Activated CD4-positive, CD25-positive, alpha-beta regulatory T cell treated with anti-CD3 and anti-CD28 coated beads, Interleukin-2, amount 50 U/mL, for 16 hours (primary cell): ENCODE measurements at places on chromosomes 13 and 19.

GRCh38 chr13:48230541-48230940 lies 2.5 kb upstream of the ITM2B start:
- DNase-seq = no peak

- DNase-seq = no peak
Measured at GRCh38 chr13:49643035-49643646, 14.8 kb downstream of the ARL11 start.

GRCh38 chr19:39131255-39131755 lies 5.7 kb downstream of the PAK4 start:
- DNase-seq = no peak

- no peak for DNase-seq
Measured at GRCh38 chr19:13094771-13095392, 7.8 kb downstream of the LYL1 start.

GRCh38 chr13:88005188-88005587 lies 334.0 kb downstream of the SLITRK5 start:
- DNase-seq = no peak

DNA sequence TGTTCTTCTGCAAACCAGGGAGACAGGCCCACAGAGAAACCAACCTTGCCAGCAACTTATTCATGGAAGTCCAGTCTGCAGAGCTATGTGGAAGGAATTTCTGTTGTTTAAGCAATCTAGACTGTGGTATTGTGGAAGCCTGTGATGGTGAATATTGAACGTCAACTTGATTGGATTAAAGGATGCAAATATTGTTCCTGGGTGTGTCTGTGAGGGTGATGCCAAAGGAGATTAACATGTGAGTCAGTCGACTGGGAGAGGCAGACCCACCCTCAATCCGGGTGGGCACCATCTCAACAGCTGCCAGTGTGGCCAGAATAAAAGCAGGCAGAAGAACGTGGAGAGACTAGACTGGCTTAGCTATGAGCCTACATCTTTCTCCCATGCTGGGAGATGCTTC lies 606.0 kb downstream of the EFNB2 start:
- no peak for DNase-seq

GRCh38 chr13:23628765-23629565 lies 58.8 kb downstream of the TNFRSF19 start:
- no peak for DNase-seq

- no peak for DNase-seq
Measured at GRCh38 chr19:2813235-2814160, 6.2 kb upstream of the ZNF554 start.

- DNase-seq = no peak
Measured at GRCh38 chr13:21567714-21568113, 36.3 kb downstream of the MICU2 start.

- no peak for DNase-seq
Measured at GRCh38 chr19:8473648-8474476, 28.6 kb downstream of the PRAM1 start.

DNA sequence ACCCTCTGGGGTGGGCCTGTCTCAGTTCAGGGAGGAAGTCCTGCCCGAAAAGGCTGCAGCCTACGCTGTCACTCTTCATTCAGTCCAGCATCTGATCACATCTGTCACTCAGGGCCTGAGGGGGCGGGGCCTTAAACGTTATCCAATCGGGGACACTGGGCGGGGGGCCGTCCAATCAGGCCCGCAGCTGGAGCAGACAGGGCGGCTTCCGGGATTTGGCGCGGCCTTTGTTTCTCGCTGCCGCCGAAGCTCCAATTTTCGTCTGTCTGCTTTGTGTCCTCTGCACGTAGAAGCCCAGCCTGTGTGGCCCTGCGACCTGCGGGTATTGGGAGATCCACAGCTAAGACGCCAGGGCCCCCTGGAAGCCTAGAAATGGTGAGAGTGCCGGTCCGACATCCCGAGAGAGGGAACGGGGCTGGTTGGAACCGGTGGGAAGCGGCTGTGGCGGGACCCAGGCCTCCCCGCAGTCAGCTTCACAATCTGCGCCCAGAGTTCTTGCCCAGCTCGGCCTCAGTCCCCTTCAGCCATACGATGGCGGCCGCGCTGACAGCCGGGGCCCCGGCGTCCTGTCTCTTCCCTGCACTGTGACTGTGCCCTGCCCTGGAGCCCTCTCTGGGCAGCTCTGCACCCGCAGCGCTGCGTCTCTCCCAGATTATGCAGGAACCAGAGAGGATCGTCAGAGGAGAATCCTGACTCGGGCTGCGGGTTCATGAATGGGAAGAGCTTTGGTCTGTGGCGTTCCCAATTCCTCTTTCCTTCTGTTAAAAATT lies at the start of gene ZNF730:
Gene ZNF730, plus strand, starts transcription at position 224 of the 770 bp plus-strand sequence. Its CDS starts 149 bp downstream, at position 373.
- no peak for DNase-seq

DNA sequence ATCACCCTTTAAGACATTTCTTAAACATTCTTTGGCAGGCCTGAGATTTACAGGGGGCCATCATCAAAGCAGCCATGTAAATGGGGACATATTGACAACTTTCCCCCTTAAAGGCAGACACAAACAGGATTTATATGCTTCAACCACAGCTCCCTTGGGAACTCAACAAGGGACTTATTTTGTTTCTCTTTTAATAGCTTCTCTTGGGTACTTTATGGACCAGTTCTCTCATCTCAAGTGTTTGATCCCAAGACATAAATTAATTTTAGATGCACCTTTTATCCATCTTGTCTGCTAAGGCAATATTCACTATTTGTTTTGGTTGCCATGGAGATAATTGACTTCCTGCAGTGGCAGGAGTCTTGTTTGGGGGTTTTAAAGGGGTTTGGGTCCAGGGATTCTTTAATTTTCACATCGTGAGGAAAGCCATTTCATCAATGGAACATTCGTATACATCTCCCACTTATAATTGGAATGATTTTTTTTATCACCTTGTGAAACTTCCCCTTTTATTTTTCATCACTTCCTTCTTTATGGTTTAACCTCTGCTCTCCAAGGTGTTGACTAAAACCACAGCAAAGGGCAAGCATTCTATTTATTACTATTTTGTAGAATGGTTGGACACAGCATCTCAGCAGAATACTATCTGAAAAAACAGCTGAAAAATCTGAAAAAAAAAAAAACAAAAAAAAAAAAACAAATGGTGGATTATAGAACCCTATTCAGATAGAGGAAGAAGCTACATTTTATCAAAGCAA lies 726.0 kb downstream of the DIAPH3 start:
- DNase-seq = no peak

- DNase-seq = no peak
Measured at GRCh38 chr13:100443998-100444328, 144.6 kb downstream of the GGACT start.

- no peak for DNase-seq
Measured at GRCh38 chr19:41901707-41902360, 18.9 kb downstream of the ARHGEF1 start.

DNA sequence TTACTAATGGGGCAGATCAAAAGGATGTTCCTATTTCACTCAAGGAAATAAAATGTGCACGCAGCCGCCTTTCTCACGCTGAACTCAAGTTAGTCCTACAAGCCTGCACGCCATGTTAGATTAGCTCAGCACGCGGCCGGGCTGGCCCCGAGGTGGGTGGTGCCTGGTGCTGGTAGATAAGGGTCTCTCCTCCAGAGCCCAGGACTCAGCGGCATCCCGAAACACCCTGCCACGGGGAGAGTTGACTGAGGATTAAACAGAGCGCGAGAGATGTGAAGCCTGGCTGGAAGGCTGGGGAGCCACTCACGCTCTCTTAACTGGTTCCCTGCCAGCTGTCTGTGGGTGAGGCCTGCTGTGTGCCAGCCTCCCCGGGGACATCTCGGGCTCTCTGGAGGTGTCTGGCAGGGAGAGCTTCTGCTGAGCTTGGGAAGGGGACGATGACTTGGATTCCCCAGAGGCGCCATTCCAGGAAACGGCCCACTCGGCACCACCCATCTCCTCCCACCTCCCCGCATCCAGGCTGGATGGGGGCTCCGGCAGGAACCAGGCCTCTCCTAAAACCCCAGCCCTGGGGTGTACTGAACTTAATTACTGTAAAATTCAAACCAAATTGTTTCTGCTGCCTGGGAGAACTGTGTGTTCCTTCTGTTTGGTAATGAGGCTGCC lies 122.2 kb downstream of the KDM4B start:
- DNase-seq = no peak

DNA sequence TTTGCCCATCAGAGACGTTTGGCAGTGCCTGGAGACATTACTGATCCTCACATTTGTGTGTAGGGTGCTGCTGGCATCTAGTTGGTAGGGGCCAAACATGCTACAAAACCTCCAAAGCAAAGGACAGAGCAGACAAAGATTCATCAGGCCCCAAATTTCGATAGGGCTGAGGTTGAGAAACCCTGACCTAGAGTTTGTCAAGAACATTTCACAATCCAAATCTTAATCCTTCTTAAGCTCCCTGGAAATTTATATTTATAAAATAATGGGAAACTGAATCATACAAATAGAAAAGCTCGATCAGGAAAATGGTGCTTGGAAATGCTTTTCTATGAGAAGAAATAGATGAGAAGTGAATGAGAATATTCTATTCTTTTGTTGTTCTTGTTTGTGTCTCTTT lies 273.6 kb downstream of the DCT start:
- DNase-seq = no peak

GRCh38 chr13:35552172-35552844 lies 75.8 kb upstream of the MAB21L1 start:
- no peak for DNase-seq

- no peak for DNase-seq
Measured at GRCh38 chr19:50387176-50387867, 3.2 kb downstream of the POLD1 start.

- DNase-seq = no peak
Measured at GRCh38 chr19:33780251-33780650, 16.4 kb upstream of the KCTD15 start.

GRCh38 chr19:18683958-18684641 lies 620 bp downstream of the CRTC1 start:
- DNase-seq = no peak

DNA sequence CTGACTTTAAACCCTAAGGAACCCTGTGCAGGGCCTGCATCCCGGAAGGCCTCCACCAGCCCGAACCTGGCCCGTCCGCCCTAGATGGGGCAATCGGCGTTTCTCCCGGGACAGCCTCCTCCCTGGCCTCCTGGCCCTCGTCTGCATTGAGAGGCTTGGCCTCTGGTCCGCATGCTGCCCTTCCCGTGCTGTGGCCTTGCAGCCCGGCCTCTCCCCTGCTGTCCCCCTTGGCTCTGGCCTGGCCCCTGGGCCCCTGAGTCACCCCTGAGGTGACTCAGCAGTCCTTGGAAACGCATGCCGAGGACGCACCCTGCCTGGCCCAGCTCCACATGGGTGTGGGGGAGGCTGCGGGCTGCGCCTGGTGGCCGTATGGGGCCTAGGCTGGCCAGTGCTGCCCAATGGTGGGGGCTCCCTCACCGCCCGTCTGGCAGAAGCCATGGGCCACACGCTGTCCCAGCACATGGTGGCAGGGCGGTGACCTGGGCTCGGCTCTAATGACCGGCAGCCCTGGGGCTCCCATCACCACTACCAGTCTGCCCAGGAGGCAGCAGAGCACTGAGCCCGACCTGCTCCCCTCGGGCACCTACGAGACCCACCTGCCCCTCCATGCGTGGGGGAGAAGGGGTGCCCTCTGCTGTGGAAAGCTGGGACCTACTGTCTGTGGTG lies 25.7 kb downstream of the SH3GL1 start:
- no peak for DNase-seq
